ENCODE measurements at places on chromosomes 2 and 18.
A peak's percentile ranks its signal among the peaks of the same experiment; 100 is the strongest.

GRCh38 chr2:205656941-205657340 is 25.4 kb upstream of the NRP2 start:
- no peak for DNase-seq

DNA sequence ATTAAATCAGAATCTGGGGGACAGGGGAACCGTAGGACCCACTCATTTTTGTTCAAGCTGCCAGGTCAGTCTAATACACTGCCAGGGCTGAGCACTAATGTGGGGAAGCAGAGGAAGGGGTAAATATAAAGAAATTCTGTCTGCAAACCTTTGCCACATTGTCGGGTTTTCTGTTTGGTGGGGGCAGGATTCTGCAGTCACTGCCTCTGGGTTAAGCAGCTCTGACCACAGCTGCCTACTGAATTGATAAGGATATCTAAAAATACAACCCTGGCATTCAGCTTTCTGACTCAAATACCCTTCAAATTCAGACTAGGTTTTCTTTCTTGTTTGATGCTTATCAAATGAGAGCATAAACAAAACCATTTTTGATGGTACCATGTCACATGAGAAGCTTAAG is 6.0 kb downstream of the DNER start:
- no peak for DNase-seq

DNA sequence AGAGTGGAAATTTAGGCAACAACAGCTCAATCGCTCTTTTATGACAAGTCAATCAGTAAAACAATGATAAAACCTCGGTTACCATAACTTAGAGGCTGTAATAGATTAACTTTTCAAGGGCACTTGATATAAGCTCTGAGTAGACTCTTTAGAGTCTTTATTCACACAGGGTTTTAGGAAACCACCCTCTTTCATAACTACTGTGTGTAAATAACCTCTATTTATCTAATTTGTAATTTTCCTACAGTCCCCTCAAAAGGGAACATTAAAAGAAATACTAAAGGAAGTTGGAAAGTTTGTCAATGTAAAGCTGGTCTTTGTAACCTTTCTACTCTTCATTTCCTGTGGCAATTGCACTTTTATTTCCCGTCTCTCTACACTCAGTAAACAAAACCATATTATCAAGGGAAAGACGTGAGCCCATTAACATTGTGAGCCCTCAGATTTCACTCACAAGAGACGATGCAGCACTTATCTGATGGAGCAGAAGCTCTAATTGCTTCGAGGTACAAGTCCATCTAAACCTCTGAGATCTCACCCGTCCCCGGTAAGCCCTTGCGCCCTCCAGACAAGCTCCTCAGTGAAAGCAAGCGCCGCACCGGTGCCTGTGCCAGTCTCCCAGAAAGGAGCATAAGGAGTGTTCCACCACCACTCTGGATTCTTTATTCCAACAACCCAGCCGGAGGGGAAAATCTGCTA is 1.1 kb upstream of the HOXD1 start:
- peak; percentile 48 for DNase-seq

- DNase-seq, result no peak
These were observed 156.3 kb downstream of the TTC32 start for GRCh38 chr2:19745318-19746136.

- no peak for DNase-seq
These were observed 21.0 kb upstream of the GRB14 start for GRCh38 chr2:164642268-164642667.

DNA sequence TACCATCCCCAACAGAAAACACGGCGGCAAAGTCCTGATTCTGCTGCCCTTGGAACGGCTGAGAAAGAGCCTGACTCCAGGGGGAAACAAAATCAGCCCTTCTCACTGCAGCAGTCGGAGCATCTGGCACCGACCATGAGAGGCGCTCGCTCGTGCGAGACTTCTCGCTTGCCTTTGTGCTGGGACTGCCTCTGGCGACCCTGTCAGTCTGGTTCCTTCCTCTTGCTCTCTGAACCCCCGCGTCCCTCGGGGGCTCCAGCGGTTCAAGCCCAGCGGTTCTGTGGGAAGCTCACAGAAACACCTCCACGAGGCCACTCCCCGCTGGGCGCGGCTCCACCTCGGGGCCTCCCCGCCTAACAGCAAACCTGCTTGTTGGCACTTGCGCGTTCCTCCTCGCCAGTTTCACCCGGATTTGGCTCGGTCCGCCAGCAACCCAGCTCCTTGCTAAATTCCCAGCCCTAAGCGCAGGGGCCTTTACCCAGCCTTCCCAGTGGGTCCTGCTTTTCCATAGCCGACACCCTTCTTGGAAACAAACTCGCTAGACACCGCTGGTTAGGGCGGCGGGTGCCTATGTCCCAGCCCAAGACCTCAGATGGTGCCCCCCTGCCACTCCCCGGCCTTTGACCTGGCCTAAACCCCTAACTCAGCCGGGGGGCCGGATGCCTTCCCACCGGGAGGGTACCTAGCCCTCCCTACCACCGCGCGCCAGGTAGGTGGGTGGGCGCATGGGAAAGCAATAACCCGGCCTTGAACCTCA is 2.2 kb downstream of the RND3 start:
- peak; percentile 55 for DNase-seq

DNA sequence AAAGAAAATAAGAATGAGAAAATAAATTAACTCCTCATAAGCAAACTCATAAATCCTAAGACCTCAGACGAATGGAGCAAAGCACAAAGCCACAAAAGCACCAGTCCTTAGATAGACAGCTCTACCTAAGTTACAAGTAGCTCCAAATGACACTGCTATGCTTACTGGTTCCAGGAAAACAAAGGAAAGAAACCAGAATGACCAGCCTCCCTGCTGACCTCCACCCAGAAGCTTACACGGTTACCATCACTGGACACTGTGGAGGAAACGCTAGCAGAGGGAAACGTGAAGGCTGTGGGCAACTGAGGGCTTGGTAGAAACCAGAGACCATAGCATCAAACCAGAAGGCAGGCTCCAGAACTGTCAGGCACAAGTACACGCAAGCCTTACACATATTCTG is 67.8 kb downstream of the STK39 start:
- no peak for DNase-seq

GRCh38 chr2:157355618-157356017 is 30.0 kb upstream of the ERMN start:
- DNase-seq, result peak; percentile 52

DNA sequence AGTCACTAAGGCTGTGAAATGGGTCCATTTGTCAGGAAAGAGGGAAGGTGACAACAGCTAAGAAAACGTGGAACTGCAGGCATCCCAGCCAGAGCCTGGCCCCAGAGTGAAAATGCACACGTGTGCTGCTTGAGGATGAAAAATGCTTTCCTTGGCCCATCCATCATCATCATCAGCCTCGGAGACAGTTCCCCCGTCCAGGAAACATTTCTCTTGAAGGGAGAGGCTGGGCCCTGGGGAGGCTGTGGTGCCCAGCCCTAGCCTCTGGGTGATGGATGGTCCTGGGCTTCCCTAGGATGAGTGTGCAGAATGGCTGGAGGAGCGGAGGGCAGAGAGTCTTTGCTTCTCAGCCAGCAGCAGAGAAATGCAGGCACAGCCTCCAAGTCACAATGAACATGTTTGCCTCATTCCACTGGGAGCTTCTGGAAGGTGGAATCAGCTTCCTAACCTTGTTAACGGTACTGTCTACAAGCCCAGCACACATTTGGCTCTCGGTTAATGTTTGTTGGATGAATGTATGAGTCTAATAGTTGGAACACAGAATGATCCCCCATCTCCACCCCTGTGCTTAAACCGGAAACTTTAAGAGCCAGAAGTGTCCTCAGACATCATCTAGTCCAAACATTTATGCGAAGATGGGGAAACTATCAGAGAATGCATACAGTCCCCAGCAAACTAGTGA is 164.0 kb downstream of the RDH14 start:
- DNase-seq, result no peak

GRCh38 chr18:59180150-59180845 is 39.7 kb upstream of the GRP start:
- peak; percentile 74 for DNase-seq

DNA sequence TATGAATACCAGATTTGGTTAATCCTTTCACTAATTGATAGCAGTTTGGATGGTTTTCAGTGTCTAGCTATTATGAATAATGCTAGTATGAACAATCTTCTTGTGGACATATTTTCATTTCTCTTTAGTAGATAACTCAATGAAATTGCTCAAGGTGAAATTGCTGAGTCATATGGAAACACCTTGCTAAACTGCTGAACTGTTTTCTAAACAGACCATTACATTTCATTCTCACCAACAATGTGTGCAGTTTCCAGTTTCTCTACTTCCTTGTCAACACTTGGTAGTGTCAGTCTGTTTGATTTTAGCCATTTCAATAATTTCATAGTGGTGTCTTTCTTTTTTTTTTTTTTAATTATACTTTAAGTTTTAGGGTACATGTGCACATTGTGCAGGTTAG is 250.0 kb downstream of the HRH4 start:
- no peak for DNase-seq

GRCh38 chr2:217475101-217475500 is 527.7 kb downstream of the TNS1 start:
- DNase-seq, result no peak

- DNase-seq, result no peak
These were observed 355.2 kb downstream of the CMPK2 start for GRCh38 chr2:6510532-6510931.

DNA sequence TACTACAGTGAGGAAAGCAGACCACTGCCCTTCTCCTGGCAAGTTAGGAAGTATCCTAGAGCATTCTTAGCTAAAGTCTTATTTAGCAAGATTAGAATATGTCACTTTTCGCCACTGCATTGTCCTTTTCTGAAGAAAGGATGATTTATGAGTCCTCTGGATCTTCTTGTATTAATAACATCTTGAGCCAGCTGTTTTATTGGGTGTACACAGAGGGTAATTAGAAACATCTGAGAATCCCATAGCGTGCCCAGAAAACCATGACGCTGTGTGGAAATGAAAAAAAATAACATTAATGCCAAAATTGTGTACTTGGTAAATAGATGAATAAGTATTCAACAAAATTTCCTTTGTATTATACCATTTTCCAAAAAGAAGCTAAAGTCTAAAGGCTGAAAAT is 198.7 kb downstream of the LTBP1 start:
- peak; percentile 60 for DNase-seq

DNA sequence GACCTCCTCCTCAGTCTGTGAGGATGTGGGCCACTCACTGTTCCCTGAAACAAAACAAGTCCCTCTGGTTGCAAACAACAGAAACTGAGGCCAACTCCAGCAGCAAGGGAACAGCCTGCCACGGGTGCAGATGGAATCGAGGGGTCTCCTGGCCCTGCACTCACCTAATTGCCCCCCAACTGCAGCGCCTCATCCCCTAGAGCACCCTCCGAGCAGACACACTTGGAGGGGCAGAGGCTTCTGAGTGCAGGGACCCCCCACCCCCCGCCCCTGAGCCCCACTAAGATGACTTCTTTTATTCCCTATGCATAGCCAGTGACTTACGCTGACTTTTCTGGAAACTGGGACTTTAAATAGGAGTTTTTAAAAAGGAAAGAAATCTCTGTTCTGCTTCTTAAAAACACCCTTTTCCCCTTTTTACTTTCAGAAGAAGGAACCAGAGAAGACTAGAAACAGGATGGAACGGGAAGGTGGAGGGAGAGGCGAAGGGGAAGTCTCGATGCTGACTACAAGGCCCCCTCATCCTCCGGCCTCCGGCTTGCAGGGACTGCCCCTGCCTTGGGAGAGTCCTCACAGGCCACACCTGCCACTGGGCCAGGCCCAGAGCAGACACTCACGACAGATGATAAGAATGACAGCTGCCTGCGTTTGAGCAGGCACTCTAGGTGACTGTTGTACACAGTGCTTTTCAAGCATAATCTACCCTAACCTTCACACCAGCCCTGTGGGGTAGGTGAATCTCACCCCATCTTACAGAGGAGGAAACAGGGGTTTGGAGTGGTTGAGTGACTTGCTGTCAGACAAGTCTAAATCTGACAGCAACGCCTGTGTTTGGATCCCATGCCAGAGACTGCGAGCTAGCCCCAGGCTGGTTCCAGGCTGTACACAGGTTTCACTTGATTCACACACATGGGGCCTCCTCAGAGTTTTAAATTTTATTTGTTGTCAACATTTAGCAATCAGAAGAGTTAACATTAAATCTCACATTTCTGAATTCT is 28.2 kb upstream of the BIN1 start:
- DNase-seq, result no peak

DNA sequence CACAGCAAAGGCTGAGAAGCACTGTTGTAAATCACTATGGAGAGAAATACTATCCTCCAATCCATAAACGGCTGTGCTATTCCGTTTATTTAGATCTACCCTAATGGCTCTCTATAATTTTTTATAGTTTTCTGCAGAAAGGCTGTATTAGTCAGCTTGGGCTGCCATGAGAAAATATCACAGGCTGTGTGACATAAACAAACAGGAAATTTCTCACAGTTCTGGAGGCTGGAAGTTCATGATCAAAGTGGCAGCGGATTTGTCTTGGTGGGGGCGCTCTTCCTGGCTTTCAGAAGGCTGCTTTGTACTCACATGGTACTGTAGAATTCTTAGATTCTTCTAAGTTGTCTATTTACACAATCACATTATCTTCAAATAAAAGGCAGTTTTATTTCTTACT is 44.1 kb downstream of the C1D start:
- DNase-seq, result no peak

DNA sequence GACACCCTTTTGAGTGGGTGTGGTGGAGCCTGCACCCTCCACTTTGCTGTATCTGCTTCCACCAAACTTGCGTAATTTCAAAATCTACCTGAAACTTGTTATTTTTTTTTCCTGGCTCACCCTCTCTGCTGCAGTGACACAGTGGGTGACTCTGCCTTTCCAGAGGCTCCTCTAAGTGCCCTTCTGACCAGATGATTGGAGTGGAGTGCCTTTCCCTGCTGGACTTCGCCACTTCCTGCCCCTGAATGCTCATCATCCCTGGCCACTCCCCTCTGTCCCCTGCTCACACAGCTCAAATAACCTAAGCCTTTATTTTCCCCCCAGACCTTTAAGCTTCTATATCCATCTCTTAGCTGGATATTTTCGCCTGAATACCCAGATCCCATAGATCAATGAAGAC is 777.5 kb upstream of the ID2 start:
- DNase-seq, result no peak

DNA sequence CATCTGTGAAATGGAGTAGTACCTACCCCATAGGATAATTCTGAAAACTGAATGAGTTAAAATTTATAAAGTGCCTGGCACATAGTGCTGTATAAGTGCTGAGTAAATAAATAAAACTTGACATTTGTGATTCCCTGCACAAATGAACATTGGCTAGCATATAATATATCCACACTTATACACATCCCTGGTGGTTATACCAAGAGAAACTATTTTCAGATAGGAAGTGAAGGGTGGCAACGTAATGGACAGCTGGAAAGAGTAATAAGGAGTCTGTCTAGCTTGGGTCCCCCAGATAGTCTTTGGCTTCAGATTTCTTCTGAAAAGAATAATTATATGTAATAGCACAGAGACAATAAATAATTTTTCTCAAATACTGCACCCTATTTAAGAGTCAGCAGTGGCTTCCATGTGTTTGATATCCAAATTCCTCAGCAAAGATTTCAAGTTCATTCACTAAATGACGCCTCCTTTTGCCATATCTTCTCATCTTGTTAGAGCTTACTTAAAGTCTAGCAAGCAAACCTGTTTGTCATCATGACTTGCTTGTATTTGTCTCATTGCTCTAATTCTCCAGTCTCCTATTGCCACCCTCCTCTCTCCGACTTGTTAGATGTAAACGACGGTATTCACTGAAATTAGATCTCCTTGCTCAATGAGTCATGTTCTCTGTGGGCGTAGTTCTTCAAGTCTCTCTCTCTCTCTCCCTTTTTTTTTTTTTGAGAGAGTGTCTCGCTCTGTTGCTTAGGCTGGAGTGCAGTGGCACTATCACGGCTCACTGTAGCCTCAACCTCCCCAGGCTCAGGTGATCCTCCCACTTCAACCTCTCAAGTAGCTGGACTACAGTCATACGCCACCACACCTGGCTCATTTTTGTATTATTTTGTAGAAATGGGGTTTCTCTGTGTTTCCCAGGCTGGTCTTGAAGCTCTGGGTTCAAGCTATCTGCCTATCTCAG is 8.7 kb upstream of the ADGRF3 start:
- DNase-seq, result peak; percentile 66
